ENCODE measurements at places on chromosomes 12 and 14.

- DNase-seq = no peak
These were observed 131.2 kb upstream of the FOXG1 start for GRCh38 chr14:28635387-28635786.

DNA sequence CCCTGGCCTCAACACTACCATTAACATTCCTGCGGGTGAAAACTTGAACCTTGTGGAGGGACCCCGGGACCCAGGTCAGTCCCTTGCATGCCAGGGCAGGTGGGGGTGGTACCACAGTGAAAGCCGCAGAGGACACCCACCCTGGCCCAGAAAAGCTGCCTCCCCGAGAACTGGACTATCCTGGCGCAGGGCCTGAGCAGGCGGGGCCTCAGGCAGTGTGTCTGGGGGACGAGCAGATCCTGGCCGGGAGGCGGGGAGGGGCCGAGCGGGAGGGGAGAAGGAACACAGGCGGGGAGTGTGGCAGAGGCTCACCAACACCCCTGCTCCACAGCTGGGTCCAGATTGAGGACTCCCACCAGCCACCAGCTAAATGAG is 10.0 kb downstream of the AHNAK2 start:
- no peak for DNase-seq

GRCh38 chr14:73254247-73255004 is 17.1 kb downstream of the PAPLN start:
- DNase-seq = no peak

DNA sequence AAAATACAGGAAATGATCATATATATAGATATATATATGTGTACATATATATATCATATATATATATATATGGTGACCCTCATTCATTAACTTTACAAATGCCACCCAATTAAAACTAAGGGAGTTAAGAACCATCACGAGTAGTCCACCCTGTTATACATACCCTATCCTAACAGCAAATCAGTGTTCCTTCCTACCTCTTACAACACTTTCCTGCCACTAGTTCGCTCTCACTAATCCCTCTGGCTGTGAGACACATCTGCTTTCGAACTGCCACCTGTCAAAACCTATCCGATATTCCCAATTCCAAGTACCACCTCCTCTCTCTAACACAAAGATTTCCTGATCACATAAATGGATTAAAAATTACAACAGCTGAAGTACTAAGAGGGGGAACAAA is 100.5 kb downstream of the EEA1 start:
- no peak for DNase-seq

DNA sequence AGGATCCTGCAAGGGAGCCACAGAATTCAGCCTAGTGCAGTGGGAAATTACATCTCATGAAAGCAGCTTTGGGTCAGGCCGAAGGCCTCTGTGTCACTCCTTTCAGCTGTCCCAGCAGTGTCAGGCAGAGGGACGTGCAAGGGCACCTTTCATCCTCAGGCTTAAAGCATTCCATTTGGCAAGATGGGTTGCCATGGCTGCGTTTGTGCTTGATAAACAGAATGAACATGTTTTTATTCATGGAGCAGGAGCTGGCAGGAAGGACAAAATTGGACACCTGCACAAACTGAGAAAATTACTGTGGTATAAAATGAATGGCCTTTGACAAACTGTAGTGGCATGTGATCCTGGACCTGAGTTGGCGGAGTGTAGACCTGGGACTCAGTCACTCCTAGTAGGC is 29.4 kb downstream of the ACAD10 start:
- no peak for DNase-seq

- DNase-seq = no peak
These were observed 1.2 kb downstream of the ITGA5 start for GRCh38 chr12:54417712-54418440.

- DNase-seq = no peak
These were observed 23.9 kb downstream of the GNG2 start for GRCh38 chr14:51884086-51884927.

- DNase-seq = no peak
These were observed 17.5 kb upstream of the ISM2 start for GRCh38 chr14:77516126-77516525.

- DNase-seq = no peak
These were observed 53.9 kb downstream of the HNRNPC start for GRCh38 chr14:21215130-21215878.

- DNase-seq = no peak
These were observed 60.3 kb upstream of the KCNMB4 start for GRCh38 chr12:70305794-70306193.

Measured in stimulated activated CD8-positive, alpha-beta memory T cell treated with anti-CD3 and anti-CD28 coated beads, Interleukin-4, amount 100 ng/mL, for 24 hours (primary cell).